ENCODE measurements at places on chromosomes 13 and 19.
A peak's percentile ranks its signal among the peaks of the same experiment; 100 is the strongest.

- no peak for DNase-seq
Observed at GRCh38 chr13:97266772-97267417, 44.8 kb downstream of the MBNL2 start.

GRCh38 chr19:43754503-43755255 is at the start of gene SMG9:
Gene SMG9 (minus strand): TSS chr19:43754962. CDS start chr19:43750741, 4,221 bp downstream.
- DNase-seq = peak; percentile 99

DNA sequence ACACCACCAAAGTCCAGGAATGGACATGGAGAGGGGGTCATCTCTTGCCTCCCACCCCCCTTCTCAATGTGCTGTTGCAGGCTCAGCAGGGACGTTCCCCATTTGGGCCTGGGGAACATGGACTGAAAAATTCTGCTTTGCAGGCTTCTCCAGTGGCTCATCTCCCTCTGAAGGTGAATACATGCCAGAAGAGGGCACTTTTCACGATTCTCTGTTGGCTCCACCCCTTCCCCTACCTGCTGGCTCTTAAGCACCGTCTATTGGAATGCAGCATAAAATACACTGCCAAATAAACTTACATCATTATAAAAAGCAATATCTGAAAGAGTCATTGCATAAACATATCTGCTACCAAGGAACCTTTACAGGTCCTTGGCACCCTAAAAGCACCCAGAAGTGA is 35.7 kb downstream of the NHLRC3 start:
- no peak for DNase-seq

DNA sequence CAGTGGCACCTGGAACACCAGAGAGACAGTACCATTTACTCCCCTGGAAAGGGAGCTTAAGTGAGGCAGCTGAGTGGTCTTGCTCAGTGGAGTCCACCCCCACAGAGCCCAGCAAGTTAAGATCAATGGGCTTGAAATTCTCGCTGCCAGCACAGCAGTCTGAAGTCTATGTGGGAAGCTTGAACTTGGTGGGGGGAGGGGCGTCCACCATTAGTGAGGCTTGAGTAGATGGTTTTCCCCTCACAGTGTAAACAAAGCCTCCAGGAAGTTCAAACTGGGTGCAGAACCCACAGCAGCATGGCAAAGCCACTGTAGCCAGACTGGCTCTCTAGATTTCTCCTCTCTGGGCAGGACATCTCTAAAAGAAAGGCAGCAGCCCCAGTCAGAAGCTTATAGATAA is 30.3 kb upstream of the CEACAM4 start:
- no peak for DNase-seq

DNA sequence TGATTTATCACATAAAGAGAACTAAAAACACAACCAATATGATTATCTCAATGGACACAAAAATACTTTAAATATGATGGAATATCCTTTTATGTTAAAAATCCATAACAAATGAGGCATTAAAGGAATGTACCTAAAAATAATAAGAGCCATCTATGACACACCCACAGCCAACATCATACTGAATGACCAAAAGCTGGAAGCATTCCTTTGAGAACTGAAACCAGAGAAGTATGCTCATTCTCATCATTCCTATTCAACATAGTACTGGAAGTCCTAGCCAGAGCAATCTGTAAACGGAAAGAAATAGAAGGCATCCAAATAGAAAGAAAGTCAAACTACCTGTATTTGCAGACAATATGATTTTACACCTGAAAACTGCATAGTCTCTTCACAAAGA is 671.0 kb downstream of the SLITRK1 start:
- no peak for DNase-seq

DNA sequence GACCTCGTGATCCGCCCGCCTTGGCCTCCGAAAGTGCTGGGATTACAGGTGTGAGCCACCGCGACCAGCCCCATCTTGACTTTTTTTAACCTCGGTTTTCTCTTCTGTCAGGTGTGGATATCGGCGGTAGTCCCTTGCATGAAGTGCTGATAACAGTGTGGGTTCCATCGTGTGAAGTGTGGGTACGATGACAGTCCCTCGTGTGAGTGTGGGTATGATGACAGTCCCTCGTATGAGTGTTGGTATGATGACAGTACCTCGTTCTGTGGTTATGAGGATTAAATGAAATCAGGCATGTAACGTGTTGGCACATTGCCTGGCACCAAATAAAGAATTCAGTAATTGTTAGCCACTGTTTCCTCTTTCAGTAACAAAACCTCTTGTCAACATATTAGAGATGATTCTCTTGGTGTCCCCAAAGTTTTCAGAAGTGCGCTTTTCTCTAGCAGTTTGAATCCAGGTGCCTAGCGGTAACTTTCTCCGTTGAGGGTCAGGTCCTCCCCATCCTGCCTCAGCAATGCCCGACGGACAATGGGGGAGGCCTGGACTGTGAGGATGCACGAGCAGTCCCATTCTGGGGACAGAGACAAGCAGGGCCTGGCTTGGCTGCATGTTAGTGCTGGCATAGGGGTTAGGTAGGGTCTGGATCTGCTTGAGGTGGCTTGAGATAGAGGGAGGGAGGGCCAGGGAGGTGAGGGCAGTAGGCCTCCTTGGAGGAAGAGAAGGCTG is 15.3 kb downstream of the GATAD2A start:
- no peak for DNase-seq

DNA sequence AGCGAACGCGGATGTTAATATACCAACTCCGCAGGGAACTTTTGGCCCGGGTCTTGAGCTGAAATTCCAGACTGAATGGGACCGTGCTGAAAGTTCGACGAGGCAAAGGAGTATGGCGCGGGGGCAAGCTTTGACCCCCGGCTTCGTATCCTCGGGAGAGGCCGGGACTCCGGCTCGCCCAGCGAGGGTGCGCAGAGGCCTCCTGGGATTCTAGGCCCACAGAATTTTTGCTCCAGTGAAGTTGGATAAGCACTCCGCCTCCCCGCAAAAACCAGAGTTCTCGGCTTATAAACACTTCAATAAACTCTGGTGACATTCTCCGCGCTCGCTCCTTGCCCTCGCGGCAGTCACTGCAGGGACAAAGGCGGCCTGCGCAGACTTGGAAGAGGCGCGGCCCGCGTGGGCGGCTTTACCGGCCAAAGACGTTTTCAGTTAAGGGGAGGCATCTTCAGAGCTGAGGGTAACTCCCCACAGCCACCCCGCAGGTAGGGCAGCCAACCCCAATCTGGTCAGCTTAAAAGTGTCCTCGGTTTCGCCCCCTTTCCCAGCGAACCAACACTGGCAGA is 112.6 kb downstream of the KCNRG start:
- DNase-seq = no peak

GRCh38 chr19:4075373-4075772 is 8.7 kb upstream of the ZBTB7A start:
- no peak for DNase-seq

DNA sequence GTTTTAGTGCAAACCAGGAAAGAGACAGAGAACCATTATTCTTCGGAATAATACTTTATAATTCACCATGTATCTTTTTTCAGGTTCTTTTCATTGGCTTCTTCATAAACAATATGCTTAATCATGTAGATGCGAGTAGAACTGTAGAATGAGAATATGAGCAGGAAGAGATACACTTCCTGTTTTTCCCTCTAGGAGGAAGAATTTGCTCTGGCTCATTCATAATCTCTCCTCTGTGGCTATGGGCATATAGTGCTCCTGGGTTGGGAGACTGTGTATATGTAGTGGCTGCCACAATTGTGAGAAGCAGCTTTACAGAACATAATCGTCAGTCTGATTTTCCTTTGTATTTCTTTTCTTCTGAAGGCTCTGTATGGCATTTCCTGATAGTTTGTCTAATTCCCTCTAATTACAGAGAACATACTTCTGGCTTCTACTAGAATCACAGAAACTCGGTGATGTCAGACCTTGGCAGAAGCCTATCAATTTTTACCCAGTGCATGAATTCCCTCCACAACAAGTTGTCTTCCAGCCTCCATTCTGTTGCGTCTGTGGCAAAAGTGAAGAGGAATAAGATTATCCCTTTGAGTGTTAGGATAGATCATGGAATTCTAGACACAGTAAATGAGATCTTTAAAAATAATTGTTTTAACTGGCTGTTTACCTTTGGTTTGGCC is 2.9 kb upstream of the DCLK1 start:
- DNase-seq = no peak

DNA sequence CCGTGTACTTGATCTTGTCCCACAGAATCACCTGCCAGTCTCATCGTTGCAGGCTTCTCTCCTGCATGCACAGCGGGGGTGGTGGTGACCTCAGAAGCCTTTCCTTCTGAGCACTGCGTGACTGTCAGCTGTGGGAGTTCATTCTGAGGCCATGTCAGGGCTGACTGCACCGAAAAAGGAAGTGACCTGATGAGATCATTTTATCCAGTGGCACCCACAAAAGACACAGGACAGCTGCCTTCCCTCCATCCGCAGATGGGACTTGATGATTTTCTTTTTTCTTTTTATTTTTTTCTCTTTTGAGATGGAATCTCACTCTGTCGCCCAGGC is 89.7 kb downstream of the RAB20 start:
- DNase-seq = no peak

DNA sequence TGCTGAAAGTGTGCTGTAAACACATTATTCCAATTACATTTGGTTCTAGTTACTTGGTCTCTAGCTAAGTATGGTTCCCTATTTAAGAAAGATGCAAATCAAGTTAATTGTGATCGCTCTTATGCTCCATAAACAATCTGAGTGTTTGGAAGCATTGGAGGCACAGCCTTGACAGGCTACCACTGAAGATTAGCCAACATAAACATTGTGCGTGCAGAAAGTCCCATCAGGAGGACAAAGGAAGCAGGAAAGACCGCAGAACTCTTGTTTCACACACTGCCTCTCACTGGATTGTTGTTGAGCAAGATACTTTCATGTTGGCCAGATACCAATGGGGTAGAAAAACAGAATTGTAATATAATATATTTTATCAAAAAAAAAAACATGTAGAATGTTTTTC is 814.4 kb downstream of the EFNB2 start:
- DNase-seq = no peak

DNA sequence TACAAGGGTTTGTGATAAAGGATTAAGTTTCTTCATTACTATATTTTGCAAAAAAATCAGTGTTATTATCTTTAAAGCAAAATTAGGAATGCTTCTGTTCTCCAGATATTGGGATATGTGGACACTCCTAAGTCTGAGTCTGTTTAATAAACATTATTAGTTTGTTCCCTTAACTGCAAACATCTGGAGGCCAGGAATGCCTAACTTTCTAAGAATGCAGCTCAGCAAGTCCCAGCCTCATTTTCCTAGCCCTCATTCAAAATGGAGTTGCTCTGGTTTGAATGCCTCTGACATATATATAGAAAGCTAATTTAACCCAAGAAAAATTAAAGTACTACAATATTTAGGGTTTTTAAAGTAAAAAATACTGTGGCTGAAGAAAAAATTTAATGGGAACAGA is 33.6 kb upstream of the EDNRB start:
- DNase-seq = no peak

- no peak for DNase-seq
Observed at GRCh38 chr19:43532571-43532961, 422 bp upstream of the ZNF575 start.

DNA sequence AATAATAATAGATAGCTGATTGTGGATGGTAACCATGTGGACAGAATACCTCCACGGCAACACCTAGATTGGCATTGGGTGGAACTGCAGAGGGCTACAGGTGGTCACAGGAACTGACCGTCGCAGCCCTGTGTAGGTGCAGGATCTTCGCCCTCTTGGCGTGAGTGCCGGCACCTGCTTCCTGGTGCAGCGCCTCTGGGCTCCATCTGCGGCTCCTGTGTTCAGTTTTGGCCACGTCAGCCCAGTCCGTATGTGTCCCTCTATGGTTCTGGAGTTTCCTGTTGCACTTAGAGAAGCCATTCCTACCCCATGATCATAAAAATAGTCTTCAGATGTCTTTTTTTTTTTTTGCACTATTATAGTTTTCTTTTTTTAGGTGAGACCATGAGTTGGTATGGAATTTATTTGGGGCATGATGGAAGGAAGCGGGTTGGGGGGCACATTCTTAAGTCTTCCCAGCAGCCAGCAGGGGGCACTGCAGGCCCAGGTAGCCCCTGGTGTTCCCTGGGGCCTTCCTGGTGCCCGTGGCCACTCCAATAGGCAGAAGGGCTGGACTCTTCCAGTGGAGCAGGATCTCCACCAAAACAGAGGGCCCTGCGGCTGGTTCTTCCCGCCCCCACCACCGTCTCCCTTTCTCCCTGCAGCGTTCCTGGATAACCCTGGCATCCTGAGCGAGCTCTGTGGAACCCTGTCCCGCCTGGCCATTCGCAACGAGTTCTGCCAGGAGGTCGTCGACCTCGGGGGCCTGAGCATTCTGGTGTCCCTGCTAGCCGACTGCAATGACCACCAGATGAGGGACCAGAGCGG is 10.1 kb upstream of the SLC25A42 start:
- peak; percentile 61 for DNase-seq

Data from activated CD4-positive, CD25-positive, alpha-beta regulatory T cell treated with anti-CD3 and anti-CD28 coated beads, Interleukin-2, amount 50 U/mL, for 72 hours (primary cell).